ENCODE measurements at places on chromosomes 13 and 19.

- peak; percentile 17 for DNase-seq
Measured at GRCh38 chr19:41376241-41376997, at the start of gene TMEM91. Gene TMEM91 (plus strand): TSS chr19:41376533. CDS start chr19:41378310, 1,777 bp downstream.

GRCh38 chr19:49422407-49423070 lies 702 bp downstream of the PTH2 start:
- DNase-seq = peak; percentile 48

DNA sequence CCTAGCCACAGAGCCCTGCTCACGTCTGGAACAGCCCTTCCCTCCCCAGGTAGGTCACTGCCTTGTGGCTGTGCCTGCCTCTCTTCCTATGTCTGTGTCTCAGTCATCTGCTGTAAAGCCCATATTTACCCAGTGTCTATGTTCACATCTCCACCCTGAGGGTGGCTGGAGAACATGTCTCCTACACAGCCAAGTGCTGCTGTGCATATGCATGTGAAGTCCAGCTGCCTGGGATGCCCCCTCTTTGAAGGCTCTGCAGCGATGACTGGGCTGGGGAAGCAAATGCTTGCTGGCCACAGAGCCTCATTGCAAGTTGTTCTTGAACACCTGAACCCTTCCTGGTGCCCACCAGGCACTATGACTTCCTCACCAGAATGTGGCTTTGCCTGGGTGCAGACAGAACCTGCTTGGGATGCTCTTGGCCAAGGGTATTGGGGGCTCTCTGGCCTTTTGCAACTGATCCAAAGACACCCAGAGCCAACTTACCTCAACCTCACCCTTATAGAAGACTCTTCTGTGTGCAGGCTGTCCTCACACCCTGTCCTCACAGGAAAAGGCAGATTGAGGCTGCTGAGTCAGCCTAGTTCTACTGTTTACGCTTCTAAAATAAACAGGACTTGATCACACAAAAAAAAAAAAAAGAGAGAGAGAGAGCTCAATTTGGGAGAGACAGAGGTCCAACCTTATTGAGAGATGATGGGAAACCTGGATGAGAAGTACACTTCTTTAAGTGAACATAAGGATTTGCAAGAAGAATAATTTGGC lies 26.5 kb downstream of the MRPL57 start:
- DNase-seq = no peak

DNA sequence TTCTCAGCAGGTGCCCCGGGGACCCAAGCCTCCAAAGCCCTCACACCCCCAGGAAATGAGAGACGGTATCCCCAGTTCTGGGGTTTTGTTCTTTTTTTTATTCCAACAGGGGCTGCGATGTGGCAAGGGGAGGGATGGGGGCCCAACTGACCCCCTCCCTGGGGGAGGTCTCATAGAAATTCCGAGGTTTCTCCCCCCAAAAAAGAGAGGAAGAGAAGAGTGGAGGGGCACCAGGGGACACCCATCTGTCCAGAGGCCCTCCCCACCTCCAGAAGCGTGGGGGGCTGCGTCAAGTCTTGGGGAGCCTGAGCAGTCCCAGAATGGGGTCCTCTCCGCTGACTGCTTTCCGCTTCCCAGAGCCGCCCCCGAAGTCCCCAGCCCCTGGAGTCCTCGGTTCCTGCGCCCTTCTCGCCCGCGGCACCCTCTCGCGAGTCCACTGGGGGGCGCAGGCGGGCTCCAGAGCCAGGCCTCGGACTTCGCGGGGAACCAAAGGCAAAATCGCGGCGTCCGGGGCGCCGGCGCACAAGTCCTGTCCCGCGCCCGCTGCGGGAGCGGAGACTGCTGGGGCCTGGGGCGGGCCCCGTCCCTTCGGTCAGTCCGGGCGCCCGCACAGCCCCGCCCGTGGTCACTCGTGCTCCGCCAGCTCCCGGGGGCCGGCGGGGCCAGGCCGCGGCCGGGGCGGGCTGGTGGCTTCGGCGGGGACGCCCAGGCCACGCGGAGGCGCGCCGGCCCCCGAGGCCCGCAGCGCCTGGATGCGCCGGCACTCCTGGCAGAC lies 4.4 kb upstream of the ATP1A3 start:
- DNase-seq = peak; percentile 35

DNA sequence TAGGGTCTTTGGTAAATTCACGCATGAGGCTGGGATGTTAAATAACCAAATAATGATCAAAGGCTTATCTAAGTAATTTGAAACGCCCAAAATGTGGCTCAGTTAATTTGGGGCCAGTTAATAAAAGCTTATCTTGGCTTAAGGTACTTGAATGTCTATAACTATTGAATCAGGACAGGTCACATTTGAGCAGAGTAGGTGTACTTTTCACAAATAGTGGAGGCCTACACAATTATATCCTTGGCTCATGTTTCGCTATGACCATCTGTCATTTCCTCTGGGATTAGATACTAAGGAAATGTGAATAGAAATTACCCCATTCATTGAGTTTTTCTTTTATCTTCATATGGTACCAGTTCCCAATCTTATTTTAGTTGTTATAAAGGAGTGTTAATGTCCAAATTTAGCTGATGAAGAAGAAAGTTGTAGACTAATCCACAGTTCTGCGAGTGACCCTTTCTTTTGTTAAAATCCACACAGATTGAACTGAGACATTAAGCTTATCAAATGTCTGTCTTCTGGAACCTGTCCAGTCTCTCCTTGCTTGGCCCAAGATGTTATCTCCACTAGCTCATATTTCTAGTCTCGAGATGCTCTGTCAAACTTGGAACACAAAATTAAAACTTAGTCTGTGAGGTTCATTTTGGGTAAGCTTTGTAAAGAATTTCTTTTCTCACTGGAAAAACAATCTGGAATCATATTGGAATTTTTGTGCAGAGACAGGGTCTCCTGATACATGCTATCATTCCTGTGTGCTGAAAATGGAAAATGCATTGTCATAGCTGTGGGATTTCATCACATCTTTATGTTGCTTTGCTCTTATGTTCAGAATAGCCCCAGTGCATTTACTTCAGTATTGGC lies 31.0 kb downstream of the SLAIN1 start:
- DNase-seq = no peak

DNA sequence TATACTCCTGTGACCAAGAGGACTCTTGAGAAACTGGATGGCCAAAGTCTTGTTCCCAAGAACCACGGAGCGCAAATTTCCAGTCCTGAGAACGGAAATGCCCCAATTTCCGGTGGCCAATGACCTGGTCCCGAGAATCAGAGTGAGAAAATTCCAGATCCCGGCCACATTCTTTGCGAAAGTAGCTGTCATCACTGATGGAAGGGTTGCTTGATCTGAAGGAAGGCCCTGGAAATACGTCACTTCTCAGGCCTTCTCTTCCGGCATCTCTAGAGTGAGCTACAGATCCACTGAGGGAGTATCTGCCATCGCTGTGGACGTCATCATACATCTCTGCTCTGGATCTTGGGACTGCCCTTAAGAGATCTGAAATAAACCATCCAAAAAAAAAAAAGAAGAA lies 7.5 kb downstream of the SUGP2 start:
- no peak for DNase-seq

- DNase-seq = no peak
Measured at GRCh38 chr13:76851961-76852360, 34.2 kb downstream of the KCTD12 start.

DNA sequence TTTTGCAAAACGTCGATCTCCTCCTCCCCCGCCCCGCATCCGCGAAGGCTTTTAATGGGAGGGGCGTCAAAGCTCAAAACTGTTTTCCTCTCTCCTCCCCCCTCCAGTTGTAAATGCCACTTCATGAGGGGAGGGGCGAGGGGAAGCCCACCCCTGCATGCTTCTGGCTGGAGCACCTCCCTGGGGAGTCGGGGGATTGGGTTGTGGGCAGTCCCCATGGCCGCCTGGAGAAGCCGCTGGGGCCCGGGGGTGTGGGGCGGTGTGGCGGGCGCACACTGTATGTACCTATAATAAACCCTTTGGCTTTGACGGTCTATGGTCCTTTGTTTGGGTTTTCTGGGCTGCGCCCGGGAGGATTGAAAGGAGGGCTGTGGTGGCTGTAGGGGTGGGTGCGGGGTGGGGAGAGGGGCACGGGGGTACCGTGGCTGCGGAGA lies 505 bp upstream of the SHKBP1 start:
- peak; percentile 35 for DNase-seq

DNA sequence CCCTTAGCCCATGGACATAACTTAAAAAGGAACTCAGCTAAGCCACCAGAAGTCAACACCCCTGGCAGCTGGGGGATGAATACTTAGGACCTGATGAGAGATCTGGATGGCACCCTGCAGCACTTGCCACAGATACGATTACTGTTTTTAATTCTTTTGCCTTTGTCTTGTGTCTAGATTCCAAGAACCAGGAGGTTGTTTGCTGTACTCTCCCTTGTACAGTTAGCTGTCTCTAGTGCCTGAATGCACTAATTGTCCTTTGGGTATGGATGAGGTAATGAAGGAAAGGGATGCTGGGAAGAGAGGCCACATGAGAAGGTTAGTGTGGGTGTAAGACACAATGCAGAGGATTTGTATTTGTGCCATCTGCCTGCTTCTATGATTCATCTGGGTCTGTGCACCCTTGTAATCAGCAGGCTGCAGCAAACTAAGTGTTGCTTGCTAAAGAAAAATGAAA lies 385.8 kb downstream of the KCNRG start:
- DNase-seq = no peak

GRCh38 chr19:33948651-33949335 lies 152.1 kb downstream of the KCTD15 start:
- DNase-seq = no peak

DNA sequence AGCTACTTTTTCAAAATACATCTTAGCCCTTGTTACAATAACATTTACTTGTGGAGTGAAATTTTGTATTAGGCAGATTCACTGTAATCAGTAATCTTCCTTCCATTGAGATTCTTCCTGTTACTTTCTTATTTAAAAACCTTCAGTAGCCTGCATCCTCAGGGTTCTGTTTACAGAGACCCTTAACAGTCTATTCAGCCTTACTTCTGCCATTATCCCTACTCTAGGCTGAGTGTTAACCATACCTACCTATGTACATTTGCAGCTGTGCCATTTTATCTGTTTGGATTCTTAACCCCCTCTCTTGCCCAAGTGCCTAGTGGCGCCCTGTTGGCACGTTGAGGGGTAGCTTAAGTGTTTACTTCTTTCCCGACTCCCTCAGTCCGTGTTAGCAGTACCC lies 71.9 kb downstream of the LRCH1 start:
- no peak for DNase-seq
